ENCODE measurements at places on chromosomes 4 and X.

DNA sequence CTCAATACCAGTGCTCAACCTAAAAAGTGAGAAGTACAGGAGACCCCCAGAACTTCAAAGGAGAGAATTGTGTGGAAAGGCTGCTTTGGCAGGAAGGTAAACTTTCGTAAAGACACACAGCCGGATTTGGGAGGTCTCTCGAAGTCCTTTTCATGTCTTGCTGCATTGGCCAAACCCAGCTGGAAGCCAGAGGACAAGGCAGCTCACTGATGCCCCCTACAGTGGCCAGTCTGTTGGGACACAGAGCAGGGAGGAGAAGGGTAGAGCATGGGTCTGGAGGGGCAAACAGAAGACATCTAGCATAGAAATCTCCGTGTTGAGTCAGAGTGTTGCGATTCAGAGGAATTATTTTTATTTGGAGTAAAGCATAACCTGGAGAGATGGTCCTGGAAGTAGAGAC is 198.9 kb downstream of the ANK2 start:
- DNase-seq = no peak

DNA sequence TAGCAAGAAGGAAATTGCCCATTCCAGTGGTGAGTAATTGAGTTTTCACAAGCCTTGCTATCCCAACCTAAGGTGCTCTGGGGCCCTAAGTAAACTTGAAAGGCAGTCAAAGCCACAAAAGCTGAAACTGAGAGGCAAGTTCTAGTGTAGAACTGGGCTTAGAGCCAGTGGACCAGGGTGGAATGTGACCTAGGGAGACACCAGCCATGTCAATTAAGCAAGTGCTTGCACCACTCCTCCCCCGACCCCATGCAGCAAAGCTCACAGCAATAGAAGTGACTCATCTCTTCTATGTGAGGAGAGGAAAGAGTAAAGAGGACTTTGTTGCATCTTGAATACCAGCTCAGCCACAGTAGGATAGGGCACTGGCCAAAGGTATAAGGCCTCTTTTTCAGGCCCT is 486.1 kb upstream of the POU3F4 start:
- no peak for DNase-seq

DNA sequence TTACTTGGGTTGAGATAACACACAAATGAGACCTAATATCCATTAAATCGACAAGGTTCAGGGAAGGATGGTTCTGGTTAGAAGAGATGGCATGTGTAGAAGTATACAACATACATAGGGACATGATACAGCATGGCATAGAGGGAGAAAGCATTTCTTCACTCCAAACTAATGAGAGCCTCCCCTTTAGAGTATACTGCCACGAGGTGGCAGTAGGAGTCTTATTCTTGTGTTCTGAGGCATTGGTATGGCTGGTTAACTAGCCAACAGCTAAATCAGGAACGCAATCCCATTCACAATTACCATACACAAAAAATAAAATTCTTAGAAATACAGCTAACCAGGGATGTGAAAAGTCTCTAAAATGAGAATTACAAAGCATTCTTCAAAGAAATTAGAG is 29.1 kb upstream of the TRO start:
- no peak for DNase-seq

DNA sequence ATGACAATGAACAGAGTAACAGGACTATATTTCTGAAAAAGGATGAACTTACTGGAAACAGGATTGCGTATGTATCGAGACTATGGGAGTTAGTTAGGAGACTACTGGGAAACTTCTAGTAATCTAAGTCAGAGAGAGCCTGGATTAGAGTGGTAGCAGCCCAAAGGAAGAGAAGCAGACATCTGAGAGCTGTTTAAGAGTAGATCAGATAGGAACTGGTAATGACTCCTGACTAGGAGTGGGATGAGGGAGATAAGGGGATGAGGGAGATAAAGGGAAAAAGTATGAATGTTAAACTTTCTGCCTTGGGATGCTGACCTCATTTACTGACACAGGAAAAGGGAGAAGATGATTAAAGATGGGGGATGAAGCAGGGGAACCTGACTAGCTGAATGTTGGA is 116.2 kb downstream of the PDE5A start:
- DNase-seq = no peak

DNA sequence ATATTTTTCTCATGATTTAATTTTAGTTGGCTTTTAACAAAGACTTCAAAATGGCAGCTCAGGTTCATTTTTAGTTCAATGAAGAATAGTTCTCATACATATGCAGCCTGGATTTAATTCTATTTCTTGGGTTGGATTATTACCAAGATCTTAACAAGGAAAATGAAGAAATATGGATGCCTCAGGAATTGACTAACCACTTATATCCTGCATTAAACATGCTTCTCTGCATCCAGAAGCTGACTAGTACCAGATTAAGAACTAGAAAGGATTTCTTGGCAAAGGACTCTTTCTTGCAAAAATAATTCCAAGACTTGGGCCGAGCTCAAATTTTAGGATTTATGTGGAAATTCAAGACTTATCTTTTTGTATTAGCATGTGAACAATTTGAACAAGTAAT is 5.6 kb upstream of the KLHL2 start:
- no peak for DNase-seq

DNA sequence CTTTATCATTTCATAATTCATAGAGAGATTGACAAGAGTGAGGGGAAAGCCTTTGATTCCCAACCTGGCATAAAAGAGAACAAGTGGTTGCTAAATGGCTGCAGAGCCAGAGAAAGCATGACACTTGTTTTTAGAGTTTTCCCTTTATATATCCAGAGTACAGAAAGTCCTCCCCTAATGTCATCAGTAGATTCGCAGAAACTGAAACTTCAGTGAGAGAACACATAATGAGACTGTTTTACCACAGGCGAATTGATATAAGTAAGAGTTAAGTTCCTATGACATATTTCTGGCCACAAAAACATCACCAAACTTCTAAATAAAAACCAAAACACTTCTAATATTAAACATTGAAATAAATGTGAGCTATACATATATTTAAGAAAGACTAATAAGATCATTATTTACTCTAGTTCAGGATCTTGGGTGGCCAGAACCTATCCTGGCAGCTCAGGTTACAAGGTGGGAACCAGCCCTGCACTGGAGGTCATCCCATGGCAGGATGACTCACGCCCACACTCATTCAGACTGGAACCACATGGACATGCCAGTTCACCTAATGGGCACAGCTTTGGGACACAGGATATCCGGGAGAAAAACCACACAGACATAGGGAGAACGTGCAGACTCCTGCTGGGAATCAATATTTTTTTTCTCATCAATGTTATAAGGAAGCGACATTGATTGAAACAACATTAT is 35.5 kb downstream of the NWD2 start:
- no peak for DNase-seq

- no peak for DNase-seq
Measured at GRCh38 chrX:97637289-97637688, 753.6 kb downstream of the RPA4 start.

Data from hepatic stellate cell (primary cell).